ENCODE measurements at places on chromosomes 2 and 18.

- no peak for DNase-seq
These were observed 237.6 kb upstream of the APCDD1 start for GRCh38 chr18:10216791-10217190.

- DNase-seq: no peak
These were observed 79.0 kb downstream of the GCA start for GRCh38 chr2:162422894-162423293.

GRCh38 chr2:207311316-207312005 lies 145.7 kb upstream of the KLF7 start:
- no peak for DNase-seq

DNA sequence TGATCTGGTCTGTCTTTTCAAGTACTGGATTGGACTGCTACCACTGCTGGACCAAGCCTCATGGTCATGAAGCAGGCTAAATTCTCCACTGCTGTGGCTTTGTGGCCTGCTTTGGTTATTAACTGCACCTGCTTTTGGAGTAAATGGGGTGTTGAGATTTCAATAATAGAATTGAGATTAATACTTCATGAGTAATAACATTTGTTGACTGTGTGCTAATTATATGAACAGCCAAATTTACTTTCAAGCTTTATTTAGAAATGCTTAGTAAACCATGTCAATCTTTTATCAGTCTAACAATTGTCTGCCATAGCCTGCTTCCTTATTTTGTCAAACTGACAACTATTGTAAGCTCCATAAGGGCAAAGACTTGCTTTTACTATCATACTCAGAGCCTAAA lies 27.4 kb upstream of the MTIF2 start:
- DNase-seq: no peak

- no peak for DNase-seq
These were observed 80.3 kb downstream of the OSBPL1A start for GRCh38 chr18:24317370-24317769.

- peak; percentile 34 for DNase-seq
These were observed 786 bp upstream of the ZFP36L2 start for GRCh38 chr2:43226955-43227829.

DNA sequence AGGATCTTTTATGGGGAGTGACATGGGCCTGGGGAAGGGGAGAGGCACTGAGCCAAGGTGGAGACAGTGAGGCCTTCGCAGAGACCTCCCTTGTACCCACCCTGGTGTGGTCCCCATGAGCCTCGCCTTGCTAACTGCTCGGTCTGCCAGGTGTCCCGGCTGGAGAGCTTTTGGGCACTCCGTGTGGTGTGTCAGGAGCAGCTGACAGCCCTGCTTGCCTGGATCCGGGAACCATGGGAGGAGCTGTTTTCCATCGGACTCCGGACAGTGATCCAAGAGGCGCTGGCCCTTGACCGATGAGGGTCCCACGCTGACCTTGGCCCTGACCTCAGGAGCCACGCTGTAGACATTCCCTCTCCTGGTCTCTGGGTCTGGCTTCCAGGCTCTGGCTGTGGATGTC lies 11.5 kb upstream of the SLC4A3 start:
- no peak for DNase-seq

GRCh38 chr2:29855924-29856639 lies 65.3 kb downstream of the ALK start:
- no peak for DNase-seq

DNA sequence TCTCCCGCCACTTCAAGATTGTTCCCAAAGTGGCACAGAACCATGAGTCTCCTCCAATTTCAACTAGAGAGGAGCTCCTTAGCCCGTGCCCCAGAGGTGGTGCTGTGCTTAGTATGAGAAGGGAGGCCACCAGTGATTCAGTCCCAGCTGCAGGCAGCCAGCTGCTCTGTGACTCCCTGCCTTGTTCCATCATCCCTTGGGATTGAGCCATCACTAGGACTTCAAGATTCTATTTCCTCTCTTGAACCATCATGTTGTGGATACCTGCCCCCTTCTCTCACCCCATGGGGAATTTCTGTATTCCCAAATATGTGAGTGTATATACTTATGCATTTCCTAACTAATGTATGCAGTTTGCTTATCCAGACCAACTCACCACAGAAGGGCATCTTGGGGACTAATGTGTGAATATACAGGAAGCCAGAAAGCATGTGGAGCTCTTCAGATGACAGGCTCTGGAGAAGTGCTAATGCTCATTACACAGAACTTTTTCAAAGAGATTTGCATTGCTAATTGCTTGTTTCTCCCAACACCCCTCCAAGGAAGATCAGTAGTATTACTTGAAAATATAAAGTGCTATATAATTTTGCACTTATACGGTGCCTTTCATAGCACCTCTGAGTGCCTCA lies 111.0 kb upstream of the MAP3K20 start:
- DNase-seq: no peak

GRCh38 chr2:134296301-134296700 lies 42.4 kb downstream of the MGAT5 start:
- DNase-seq: no peak

GRCh38 chr2:230737791-230738226 lies 25.2 kb downstream of the CAB39 start:
- no peak for DNase-seq

DNA sequence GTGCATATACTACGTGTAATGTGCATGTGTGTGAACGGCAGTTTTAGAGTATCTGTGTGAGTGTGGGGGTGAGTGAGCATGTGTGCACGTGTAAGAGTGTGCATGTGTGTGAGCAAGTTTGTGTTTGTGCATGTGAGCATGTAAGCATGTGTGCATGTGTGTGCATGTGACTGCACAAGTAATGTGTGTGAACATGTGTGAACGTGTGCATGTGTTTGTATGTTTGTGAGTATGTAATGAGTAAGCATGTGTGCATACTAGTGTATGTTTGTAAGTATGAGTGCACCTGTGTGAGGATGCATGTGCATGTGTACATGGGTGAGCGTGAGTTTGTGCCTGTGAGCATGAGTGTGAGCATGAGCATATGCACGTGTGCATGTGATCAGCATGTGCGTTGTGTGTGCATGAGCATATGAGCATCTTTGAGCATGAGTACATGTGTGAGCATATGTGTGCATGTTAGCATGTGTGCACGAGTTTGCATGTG lies 90.7 kb downstream of the ZNF516 start:
- DNase-seq: no peak

- no peak for DNase-seq
These were observed 3.3 kb downstream of the RNF152 start for GRCh38 chr18:61889541-61889940.

DNA sequence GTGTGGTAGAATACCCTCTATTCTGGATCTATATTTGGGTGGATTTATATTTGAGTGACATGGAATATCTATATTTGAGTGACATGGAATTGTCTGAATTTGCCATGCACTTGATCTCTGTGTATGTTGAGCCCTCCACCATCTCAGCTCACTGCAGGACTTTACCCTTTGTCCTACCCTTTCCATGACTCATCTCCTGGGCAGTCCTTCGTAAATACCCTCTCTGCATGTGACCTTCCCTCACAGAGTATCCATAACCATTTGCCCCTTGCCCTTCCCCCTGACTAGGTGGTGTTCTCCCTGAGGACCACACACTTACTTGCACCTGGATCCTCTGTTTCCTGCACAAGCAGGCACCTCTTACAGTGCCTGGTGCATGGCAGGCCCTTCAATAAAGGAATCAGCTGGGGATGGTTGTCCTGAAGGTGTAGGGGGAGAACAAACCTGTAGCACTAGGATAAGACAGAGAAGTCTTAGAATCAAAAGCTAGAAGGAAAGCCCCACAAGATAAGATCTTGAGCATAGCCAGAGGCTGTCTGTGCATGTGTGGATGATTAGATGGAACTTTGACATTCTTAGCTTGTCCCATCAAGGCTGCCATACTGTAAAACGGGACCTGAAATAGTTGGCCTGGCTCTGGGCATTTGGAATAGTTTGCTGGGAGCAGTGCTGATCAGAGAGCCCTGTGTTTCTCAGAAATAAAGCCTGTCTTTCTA lies 230.4 kb downstream of the FHOD3 start:
- DNase-seq: no peak

DNA sequence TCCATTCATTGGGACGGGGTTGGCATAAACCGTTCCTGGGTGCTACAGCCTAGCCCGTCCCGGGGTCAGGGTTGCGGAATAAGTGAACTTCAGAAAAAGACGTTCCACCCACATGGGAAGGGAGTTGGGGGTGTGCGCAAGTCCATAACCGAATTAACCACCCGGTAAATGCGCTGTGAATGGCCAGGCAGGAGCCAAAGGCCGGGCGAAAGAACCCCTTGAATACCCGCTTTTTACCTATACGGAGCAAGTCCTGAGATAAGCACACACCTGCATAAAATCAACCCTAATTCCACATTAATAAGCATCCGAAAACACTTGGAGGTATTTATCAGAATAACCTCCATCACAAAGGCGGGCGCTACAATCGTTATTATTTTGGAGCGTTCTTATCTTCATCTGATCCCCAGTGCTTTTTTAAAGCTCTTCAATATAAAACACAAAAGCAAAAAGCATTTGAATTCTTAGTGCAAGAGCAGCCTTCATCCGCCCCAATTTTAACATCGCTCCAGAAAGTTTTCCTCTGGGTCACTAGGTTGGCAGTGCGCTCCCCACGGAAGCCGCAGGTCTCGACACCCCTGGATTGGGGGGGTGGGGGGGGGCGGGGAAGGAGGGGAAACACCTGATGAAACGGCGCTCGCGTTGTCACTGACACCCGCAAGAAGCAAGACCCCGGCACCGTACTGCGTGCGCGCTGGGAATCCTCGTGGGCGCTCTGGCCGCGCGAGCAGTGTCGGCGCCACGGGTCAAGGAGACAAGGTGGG lies 1.2 kb downstream of the SATB2 start:
- DNase-seq: no peak

DNA sequence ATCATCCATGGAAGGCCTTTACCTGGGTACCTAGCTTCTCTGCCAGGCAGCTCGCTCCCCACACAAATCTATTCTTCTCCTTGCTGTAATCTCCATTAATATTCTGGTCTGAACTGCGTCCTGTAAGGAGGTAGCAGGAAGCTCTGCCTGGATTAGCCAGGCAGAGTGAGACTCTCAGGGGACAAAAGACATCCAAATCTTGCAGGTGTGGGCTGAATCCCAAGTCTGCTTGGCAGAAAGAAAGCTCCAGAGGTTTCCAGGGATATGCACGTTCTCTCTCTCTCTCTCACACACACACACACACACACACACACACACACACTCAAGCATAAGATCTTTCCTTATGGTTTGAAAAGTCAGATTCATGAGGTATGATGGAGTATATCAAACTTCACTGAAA lies 66.5 kb downstream of the THNSL2 start:
- no peak for DNase-seq

DNA sequence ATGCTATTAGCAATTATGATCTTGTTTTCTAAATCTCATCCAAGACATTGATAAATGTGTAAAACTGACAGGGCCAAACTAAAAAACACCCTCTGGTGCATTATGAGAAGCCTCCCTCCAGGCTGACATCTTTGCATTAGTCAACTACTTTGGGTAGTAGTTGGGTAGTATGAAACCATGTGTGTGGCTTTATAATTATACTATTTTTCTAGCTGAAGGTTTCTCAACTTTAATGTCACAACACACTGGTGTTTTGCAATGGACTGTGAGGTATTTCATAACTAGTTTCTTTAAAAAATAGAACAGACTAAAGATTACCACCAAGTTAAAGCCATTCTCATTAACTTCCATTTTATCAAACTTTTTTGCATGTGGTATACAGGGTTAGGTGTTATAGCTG lies 73.1 kb upstream of the RBMS1 start:
- DNase-seq: no peak

All from stimulated activated CD8-positive, alpha-beta memory T cell treated with anti-CD3 and anti-CD28 coated beads, Interleukin-4, amount 100 ng/mL, for 4 hours (primary cell).